Right ventricle myocardium superior (tissue), 1 donor: ENCODE measurements at places on chromosomes 6 and 20. TPM values are rescaled to one million over a fixed set of nuclear protein-coding genes. Genes with fewer than 3 reads are reported as not detected.

Gene DDO
- 31.1 TPM for total RNA-seq

Gene TRIM40
- not detected for total RNA-seq

Gene PRSS16
- total RNA-seq: not detected

Gene CDH4
- 0.05 TPM for total RNA-seq

Gene TFAP2B
- not detected for total RNA-seq

Gene ZC3H12D
- total RNA-seq: 0.51 TPM

GRCh38 chr6:133983099-133983939, 30.3 kb downstream of the TBPL1 start:
- peak; percentile 52 for DNase-seq

GRCh38 chr20:58251348-58251978, 23.0 kb upstream of the ANKRD60 start:
- no peak for DNase-seq
